ENCODE measurements at places on chromosomes 6 and 20. TPM values are rescaled to one million over a fixed set of nuclear protein-coding genes. Genes with fewer than 3 reads are reported as not detected.

DNA sequence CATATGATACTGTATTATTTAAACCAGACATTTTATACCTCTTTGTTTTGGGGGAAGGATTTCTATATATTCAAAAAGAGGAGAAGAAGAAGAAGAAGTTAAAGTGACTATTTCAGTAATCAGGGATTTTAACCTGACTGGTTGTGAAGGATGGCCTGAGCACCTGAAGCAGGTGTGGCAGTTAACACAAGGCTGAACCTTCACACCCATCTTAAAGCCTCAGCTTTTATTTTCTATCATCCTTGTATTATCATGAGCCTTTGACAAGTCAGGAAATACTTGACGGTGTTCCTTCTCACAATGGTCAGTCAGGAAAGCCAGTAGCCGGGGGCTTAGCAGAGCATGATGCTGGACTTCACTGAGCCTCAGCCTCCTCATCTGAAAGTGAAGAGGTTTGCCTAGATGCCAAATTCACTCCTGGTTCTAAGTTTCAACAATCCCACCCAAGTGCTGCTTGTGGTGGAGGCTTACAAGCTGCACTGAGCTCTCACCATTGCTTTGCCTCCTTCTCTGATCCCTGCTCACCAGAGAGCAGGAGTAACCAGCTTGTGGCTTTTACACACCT is 117.2 kb downstream of the JAG1 start:
- no peak overlapping the region for H3K4me3 ChIP-seq
- no peaks in the 10 kb centered on the region for H3K36me3 ChIP-seq
- peaks cover 7% of the 10 kb centered on the region for H3K4me1 ChIP-seq
- H3K27ac ChIP-seq: no peak overlapping the region
- no peak for DNase-seq
- H3K27me3 ChIP-seq: no peaks in the 10 kb centered on the region

- no peak for DNase-seq
- H3K27ac ChIP-seq: no peak overlapping the region
- no peaks in the 10 kb centered on the region for H3K27me3 ChIP-seq
- no peaks in the 10 kb centered on the region for H3K4me1 ChIP-seq
- no peak overlapping the region for H3K4me3 ChIP-seq
- no peaks in the 10 kb centered on the region for H3K36me3 ChIP-seq
Observed at GRCh38 chr6:89221971-89222711, 5.0 kb upstream of the GABRR1 start.

- H3K27me3 ChIP-seq: no peaks in the 10 kb centered on the region
- H3K36me3 ChIP-seq: no peaks in the 10 kb centered on the region
- H3K4me1 ChIP-seq: peaks cover 4% of the 10 kb centered on the region
- H3K4me3 ChIP-seq: no peak overlapping the region
Observed at GRCh38 chr20:8127553-8128255, 4.4 kb upstream of the PLCB1 start.

Gene LY6G6C
- total RNA-seq: not detected

DNA sequence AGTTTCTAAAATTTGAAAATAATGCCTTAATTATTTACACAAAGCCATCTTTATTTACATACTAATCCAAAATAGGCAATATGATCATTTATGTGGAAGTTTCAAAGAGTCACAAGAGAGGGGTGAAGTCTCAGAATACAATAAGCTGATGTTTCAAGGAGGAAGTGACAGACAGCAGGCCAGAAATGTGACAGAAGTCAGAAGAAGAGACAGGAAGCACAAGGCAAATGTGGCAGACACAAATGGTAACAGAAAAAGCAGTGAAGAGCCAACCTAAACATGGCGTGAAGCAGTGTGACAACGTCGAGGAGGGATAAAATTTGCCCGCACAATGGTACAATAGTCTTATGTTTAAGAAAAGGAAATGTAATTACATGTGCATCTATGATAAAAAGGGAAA is 59.8 kb downstream of the SHPRH start:
- peaks cover 2% of the 10 kb centered on the region for H3K36me3 ChIP-seq
- no peak overlapping the region for H3K4me3 ChIP-seq
- no peaks in the 10 kb centered on the region for H3K4me1 ChIP-seq
- DNase-seq: no peak
- no peaks in the 10 kb centered on the region for H3K27me3 ChIP-seq
- H3K27ac ChIP-seq: no peak overlapping the region

- no peak overlapping the region for H3K27ac ChIP-seq
- H3K4me3 ChIP-seq: no peak overlapping the region
- no peak for DNase-seq
Observed at GRCh38 chr6:75377386-75377785, 92.8 kb upstream of the TMEM30A start.

Gene HSD17B8
- 7.8 TPM for total RNA-seq

Gene ARG1
- total RNA-seq: 0.55 TPM

Gene SRPK1
- total RNA-seq: 33.1 TPM

Gene C6orf163
- total RNA-seq: 8.6 TPM

DNA sequence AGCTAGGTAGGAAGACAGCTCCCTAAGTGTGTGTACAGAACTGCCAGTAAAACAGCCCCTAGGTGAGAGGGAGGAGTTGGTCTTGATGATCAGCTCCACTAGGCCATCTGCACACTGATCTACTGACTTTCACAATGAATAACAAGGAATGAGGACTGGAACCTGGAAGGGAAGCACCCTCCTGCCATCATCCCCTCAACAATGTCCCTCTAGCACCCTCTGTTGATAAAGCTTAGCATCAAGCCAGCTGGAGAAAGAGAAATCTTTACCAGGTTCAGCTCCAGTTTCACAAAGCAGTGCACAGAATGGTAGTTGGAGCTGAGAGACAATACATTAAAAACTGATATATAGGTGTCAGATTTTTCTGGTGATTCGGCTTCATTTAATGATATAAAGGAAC is 57.2 kb upstream of the IRAK1BP1 start:
- peak; percentile 7 for DNase-seq
- H3K4me3 ChIP-seq: no peak overlapping the region
- no peaks in the 10 kb centered on the region for H3K4me1 ChIP-seq
- no peaks in the 10 kb centered on the region for H3K36me3 ChIP-seq
- H3K27ac ChIP-seq: no peak overlapping the region

GRCh38 chr6:30814146-30815040 is 69.9 kb upstream of the DDR1 start:
- H3K27ac ChIP-seq: no peak overlapping the region
- H3K4me1 ChIP-seq: no peaks in the 10 kb centered on the region
- no peak overlapping the region for H3K4me3 ChIP-seq
- no peak for DNase-seq
- H3K27me3 ChIP-seq: no peaks in the 10 kb centered on the region

DNA sequence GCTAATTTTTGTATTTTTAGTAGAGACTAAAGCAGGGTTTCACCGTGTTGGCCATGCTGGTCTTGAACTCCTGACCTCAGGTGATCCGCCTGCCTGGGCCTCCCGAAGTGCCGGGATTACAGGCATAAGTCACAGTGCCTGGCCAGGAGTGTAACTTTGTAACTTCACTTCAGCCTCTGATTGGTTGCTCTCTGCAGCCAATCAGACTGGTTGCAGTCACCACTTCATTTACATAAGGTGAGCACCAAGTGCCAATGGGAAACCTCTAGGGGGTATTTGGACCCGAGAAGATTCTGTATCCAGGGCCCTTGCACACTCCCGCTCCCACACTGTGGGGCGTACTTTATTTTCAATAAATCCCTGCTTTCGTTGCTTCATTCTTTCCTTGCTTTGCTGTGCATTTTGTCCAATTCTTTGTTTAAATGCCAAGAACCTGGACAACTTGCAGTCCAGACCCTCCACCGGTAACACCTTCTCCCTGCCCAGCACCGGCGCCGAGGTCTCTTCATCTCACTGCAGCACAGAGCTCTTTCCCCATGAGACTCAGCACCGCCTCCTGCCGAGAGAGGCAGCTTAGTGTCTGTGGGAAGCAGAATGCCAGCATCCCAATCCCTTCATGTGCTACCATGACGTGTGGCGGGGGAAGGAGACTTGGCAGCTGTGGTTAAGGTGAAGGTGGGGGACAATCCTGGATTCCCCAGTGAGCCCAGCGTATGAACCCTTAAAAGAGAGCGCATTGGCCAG is 14.0 kb upstream of the MRGBP start:
- no peaks in the 10 kb centered on the region for H3K36me3 ChIP-seq
- H3K27ac ChIP-seq: no peak overlapping the region
- no peak overlapping the region for H3K4me3 ChIP-seq
- no peak for DNase-seq

GRCh38 chr20:18436847-18437246 is 30.0 kb downstream of the DZANK1 start:
- no peak overlapping the region for H3K4me3 ChIP-seq
- no peaks in the 10 kb centered on the region for H3K27me3 ChIP-seq
- H3K27ac ChIP-seq: no peak overlapping the region
- H3K4me1 ChIP-seq: no peaks in the 10 kb centered on the region
- no peaks in the 10 kb centered on the region for H3K36me3 ChIP-seq

DNA sequence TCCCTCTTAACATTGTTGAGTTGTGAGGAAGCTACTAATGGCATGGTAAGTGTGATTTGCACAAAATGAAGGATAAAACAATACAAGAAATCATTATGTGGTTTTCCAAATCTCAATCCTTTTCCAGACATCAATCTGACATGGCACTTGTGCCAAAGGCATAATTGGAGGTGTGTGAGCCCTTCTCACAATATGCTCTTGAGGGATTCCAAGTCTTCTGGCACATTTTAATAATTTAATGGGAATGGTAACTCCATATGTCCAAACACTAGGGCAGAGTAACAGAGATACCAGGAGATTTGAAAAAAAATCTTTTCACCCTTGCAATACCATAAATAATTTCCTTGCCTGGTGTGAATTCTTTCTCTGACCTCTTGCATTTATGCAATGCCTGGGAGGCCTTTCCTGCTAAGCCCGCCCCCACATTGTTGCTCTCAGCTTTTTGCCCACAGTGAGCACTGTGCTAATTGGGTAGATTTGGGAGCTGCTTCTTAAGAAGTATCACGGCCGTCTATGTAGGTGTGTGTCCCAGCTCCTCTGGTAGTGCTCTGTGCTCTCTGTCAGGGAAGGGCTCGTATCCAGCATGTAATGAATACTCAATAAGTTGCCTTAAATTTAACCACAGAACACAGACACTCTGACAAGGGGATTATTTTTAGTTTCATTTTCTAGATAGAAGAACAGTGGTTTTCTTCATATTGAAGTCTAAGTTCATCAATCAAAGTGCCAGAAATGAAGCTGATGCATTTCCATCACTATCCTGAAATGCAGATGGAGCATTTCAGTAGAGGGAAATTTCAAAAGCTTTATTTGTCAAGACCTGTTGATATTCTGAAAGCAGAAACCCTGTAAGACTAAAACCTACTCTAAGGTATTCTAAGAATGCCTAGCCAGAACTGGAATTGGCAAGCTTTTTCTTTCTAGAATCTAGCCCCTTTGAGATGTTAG is 54.4 kb upstream of the CEP85L start:
- H3K4me3 ChIP-seq: no peak overlapping the region
- no peak for DNase-seq
- H3K27ac ChIP-seq: peak overlapping the region; percentile 70
- no peaks in the 10 kb centered on the region for H3K27me3 ChIP-seq
- H3K4me1 ChIP-seq: peaks cover 6% of the 10 kb centered on the region
- H3K36me3 ChIP-seq: no peaks in the 10 kb centered on the region

GRCh38 chr6:142328070-142328469 is 26.3 kb downstream of the ADGRG6 start:
- H3K4me1 ChIP-seq: no peaks in the 10 kb centered on the region
- H3K36me3 ChIP-seq: no peaks in the 10 kb centered on the region
- no peak overlapping the region for H3K27ac ChIP-seq
- H3K27me3 ChIP-seq: no peaks in the 10 kb centered on the region

DNA sequence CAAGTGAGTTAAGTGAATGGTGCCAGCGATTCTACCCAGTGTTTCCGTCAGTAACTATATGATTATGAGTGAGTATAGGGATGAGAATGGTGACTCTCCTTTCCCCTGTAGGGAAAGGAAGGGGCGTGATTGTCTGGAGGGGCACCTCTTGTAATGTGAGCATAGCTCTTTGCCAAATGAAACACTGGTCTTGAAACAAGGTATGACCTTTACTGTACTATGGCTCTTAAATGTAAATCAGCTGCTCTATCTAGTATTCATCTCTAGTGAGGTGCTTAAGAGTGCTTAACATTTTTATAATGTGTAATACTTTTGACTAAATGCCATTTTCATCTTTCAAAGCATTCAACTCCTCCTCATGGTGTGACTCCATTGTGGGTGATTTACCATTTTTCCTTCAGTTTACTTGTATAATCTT is 11.0 kb downstream of the PANK2 start:
- DNase-seq: no peak
- no peak overlapping the region for H3K27ac ChIP-seq
- no peaks in the 10 kb centered on the region for H3K27me3 ChIP-seq
- peaks cover 18% of the 10 kb centered on the region for H3K4me1 ChIP-seq
- no peaks in the 10 kb centered on the region for H3K36me3 ChIP-seq

- peak overlapping the region; percentile 62 for H3K27ac ChIP-seq
- no peak for DNase-seq
- H3K27me3 ChIP-seq: no peaks in the 10 kb centered on the region
Observed at GRCh38 chr6:11917951-11918738, 94.0 kb upstream of the HIVEP1 start.

DNA sequence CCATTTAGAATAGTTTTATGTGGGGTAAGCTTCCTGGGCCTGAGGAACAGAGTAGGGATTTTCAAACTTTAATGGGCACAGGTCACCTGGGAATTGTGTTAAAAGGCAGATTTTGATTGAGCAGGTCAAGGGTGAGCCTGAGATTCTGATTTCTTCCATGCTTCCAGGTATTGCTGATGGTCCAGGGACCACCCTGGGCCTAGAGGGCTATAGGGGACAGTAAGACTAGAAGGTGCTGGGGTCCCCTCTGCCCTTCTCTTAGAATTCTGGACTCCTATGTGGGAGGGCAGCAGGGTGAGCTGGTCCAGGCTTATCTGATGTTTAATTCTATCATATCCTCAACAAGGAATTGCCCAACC is 2.6 kb downstream of the DDR1 start:
- no peak for DNase-seq
- no peaks in the 10 kb centered on the region for H3K27me3 ChIP-seq
- peak overlapping the region; percentile 91 for H3K27ac ChIP-seq
- H3K36me3 ChIP-seq: peaks cover 34% of the 10 kb centered on the region

Gene CD83
- 33.4 TPM for total RNA-seq

GRCh38 chr6:51027283-51028065 is 208.8 kb downstream of the TFAP2B start:
- no peaks in the 10 kb centered on the region for H3K36me3 ChIP-seq
- no peaks in the 10 kb centered on the region for H3K27me3 ChIP-seq
- DNase-seq: no peak
- H3K4me1 ChIP-seq: no peaks in the 10 kb centered on the region

DNA sequence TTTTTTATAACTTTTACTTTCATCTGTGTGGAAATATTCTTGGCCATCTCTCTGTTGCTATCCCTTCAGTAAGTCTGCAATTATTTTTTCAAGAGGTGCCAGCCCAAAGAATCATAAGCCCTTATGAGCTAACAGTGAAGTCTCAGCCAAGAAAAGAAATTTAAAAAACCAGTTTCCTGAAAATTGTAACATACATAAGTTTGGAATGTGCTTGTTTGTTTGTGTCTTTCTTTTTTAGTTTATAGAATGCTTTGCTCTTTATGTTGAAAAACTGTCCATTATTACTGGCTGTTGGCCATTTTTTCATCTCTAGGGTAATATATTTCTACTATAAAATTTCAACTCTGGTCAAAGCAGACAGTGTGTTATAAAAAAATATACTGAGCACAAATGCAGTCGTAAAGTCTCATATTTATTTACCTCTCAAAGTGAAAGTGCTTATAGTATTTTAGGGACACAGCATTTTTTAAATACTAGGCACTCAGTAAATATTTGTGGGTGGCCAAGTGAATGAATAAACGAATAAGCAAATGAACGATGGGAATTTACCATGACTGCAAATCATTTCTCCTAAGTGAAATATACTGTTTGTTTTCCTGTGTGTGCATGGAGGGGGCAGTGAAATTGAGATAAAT is 659.7 kb downstream of the KIF16B start:
- DNase-seq: no peak
- no peak overlapping the region for H3K27ac ChIP-seq
- H3K36me3 ChIP-seq: no peaks in the 10 kb centered on the region
- no peak overlapping the region for H3K4me3 ChIP-seq

All from spinal cord (tissue), 10 donors.